Activated naive CD4-positive, alpha-beta T cell treated with anti-CD3 and anti-CD28 coated beads, Interleukin-2, amount 50 U/mL, for 72 hours (primary cell): ENCODE measurements at places on chromosomes 11 and 22. TPM values are rescaled to one million over a fixed set of nuclear protein-coding genes. Genes with fewer than 3 reads are reported as not detected.

NPAS4 gene
- 0.47 TPM for total RNA-seq

DNA sequence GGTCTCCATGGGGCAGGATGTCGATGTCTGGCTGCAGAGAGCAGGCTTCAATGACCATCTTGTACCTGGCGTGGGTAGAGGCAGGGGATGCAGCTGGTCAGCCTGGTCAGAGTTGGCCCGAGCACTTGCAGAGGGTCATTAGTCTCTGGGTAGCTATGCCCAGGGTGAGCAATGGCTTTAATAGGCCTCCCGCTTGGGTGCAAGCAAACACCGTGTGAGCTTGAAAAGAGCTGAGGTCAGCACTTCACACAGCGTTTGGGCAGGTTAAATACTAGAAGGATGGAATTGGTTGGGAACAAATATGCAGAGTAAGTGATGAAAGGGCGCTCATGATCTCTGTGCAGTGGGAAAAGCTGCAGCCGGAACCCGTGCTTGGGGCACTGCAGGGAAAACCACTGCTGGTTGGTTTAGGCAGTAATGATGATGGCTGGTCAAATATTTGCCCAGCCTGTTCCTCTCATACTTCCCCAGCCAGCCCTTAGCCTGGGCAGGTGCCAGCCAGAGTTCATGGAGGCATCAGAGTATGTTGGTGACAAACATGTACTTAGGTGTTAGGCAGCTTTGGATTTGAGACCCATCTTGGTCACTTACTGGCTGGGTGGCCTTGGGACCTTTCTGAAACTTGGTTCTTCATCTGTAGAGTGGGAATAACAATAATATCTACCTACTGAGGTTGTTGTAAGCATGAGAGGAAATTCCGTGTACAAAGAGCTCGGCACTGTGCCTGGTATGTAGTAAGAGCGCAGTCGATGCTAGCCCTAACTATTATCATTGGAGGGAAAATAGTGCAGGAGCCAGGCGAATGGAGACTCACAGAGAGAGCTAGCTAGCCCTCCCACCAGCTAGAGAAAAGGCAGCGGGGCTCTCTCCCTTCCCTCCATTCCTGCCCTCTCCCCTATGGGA lies 25.2 kb upstream of the KCNJ11 start:
- DNase-seq = no peak

DNA sequence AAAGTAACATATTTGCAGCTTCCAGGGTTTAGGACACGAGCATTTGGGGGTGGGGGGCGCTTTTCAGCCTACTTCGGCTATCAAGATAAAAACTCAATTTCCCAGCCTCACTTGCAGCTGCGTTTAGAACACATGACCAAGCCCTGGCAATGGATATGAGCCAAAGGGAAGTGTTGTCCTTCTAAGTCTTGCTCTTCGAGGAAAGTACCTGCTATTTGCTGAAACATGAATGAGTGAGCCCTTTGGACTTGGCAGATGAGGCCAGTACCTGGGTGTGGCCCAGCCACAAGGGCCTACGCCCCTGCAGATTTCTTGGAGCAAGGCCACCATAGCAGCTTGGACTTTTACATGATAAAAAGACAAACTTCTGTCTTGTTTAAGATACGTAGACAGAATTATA lies 60.2 kb upstream of the SORL1 start:
- DNase-seq = no peak

DNA sequence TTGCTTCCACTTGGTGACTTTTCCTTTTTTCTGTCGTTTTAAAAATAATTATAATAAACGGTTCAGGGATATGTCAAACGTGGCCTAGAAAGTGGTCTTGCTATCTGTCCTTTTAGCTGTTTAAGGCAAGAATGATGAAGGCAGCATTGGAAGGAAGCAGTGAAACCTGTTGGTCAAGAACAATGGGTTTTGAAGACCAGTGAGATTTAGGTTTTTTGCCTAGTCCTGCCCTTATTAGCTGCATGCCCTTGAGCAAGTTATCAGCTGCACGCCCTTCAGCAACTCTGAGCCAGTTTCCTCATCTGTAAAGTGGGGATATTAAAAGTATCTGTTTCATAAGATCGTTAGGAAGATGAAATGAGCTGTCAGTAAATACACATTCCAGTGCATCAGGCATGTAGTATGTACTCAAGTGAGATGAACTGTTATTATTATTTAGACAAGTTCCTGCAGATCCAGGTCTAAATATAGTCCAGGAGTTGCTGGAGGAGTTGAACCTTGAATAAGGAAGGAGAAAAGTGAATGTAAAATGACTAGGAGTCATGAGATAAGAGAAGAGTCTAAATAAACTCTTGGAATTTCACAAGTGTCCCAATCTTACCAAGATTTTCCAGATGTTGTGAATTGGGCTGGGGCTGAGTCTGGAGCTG lies 90.8 kb upstream of the HSD17B12 start:
- no peak for DNase-seq

- no peak for DNase-seq
Measured at GRCh38 chr11:7651140-7651551, 22.2 kb downstream of the CYB5R2 start.

DNA sequence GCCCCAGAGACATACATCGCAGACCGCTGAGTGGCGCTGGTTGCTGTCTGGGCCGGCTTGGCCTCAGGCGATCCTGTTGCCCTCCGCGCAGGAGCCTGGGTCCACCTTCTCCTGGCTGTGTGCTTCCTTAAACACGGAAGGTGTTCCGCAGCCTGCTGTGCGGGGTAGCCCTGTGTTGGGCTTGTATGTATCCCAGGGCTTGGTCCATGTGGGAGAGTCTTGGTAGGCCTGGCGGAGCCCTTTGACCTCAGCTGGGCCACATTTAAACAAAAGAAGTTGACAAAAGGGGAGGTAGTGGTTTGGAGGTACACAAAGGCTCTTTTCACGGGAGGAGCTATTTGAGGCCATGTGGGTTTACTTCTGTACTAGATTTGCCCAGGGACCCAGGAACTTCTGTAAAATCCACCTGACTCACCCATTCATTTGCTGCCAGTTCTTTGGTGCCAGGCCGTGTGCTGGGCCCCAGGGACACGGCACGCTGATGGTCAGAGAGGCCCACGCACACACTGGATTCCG lies 11.0 kb upstream of the GRAMD4 start:
- DNase-seq = no peak
